CD8-positive, alpha-beta memory T cell (primary cell): ENCODE measurements at places on chromosomes 16 and 17. TPM values are rescaled to one million over a fixed set of nuclear protein-coding genes. Genes with fewer than 3 reads are reported as not detected.
A peak's percentile ranks its signal among the peaks of the same experiment; 100 is the strongest.

DNA sequence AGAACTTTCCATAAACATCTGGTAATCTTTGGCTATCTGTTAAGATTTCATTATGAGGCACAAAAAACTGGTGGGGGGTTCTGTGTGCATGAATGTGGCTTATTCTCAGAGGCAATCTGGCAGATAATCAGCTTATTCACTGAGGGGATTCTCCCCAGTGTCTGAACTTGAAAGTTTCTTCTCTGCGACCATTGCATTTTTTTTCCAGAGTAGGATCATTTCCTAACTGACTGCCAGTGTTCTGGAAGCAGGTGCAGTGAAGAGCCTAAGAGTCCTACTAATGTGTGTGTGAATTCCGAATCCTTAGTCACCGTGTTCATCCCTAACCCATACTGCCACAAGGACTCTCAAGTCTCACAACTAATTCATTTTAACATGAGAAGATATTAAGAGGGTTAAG is 64.9 kb upstream of the LRRC37A3 start:
- no peak for DNase-seq
- peaks cover 39% of the 10 kb centered on the region for H3K4me1 ChIP-seq
- peak overlapping the region; percentile 95 for H3K27ac ChIP-seq
- no peaks in the 10 kb centered on the region for H3K36me3 ChIP-seq
- H3K27me3 ChIP-seq, result no peaks in the 10 kb centered on the region

Gene TBX6
- 0.83 TPM for total RNA-seq

DNA sequence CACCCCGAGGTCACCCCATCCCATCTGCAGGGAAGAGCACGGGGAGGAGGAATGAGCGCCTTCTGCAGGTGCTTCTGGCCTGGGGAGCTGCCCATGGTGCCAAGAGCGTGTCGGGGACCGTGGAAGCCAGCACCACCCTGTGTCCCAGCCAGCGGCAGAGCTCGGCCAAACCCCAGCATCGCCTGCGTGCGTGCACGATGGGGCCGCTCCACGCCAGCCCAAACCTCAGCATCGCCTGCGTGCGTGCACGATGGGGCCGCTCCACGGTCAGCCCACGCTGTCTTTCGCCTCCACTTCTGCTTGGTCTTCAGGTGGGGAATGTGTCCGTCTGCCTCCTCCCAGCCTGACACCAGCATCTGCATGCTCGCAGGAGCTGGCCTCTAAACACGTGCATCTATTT is 13.9 kb downstream of the GALNS start:
- H3K27me3 ChIP-seq, result no peaks in the 10 kb centered on the region
- no peak overlapping the region for H3K27ac ChIP-seq
- no peaks in the 10 kb centered on the region for H3K36me3 ChIP-seq
- DNase-seq, result no peak

GRCh38 chr16:14028202-14028601 is 42.9 kb upstream of the MRTFB start:
- no peaks in the 10 kb centered on the region for H3K4me1 ChIP-seq
- DNase-seq, result no peak
- H3K4me3 ChIP-seq, result no peak overlapping the region
- no peaks in the 10 kb centered on the region for H3K27me3 ChIP-seq
- no peak overlapping the region for H3K27ac ChIP-seq
- H3K36me3 ChIP-seq, result no peaks in the 10 kb centered on the region

- DNase-seq, result no peak
- H3K27me3 ChIP-seq, result peaks cover 5% of the 10 kb centered on the region
- no peaks in the 10 kb centered on the region for H3K4me1 ChIP-seq
- no peak overlapping the region for H3K4me3 ChIP-seq
- H3K27ac ChIP-seq, result no peak overlapping the region
These were observed 52.0 kb upstream of the DLX4 start for GRCh38 chr17:49916854-49917515.

- no peaks in the 10 kb centered on the region for H3K4me1 ChIP-seq
- H3K4me3 ChIP-seq, result no peak overlapping the region
- H3K27me3 ChIP-seq, result peaks cover 8% of the 10 kb centered on the region
- H3K36me3 ChIP-seq, result no peaks in the 10 kb centered on the region
These were observed 6.0 kb upstream of the EZH1 start for GRCh38 chr17:42750739-42751344.

Gene CD300C
- total RNA-seq, result 0.20 TPM

GRCh38 chr17:81066072-81066471 is 31.1 kb downstream of the BAIAP2 start:
- no peak overlapping the region for H3K27ac ChIP-seq
- H3K27me3 ChIP-seq, result no peaks in the 10 kb centered on the region
- no peaks in the 10 kb centered on the region for H3K36me3 ChIP-seq
- no peaks in the 10 kb centered on the region for H3K4me1 ChIP-seq

DNA sequence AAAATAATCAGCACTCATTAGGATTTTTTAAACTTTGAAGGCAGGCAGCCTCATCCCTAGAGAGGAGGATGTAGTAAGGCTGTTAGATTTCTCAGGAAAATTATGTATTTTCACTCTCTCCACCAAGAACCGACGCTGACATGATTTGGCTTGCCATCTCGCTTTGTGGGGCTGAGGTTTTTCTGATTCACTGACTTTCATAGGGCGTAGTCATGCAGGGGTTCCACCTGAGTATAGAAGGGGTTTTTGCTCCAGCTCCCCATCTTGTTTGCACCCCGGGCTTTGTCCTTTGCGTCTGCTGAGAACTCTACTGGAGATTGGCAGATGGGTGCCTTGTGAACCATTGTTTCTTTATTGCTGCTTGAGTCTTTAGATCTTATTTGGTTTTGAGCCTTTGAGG is 20.2 kb downstream of the TOM1L1 start:
- no peak overlapping the region for H3K27ac ChIP-seq
- no peaks in the 10 kb centered on the region for H3K36me3 ChIP-seq
- no peaks in the 10 kb centered on the region for H3K4me1 ChIP-seq
- H3K4me3 ChIP-seq, result no peak overlapping the region
- DNase-seq, result no peak

- no peak overlapping the region for H3K4me3 ChIP-seq
- no peaks in the 10 kb centered on the region for H3K27me3 ChIP-seq
- H3K36me3 ChIP-seq, result no peaks in the 10 kb centered on the region
- H3K4me1 ChIP-seq, result no peaks in the 10 kb centered on the region
- no peak for DNase-seq
These were observed 50.8 kb downstream of the ZFHX3 start for GRCh38 chr16:72997141-72997542.

DNA sequence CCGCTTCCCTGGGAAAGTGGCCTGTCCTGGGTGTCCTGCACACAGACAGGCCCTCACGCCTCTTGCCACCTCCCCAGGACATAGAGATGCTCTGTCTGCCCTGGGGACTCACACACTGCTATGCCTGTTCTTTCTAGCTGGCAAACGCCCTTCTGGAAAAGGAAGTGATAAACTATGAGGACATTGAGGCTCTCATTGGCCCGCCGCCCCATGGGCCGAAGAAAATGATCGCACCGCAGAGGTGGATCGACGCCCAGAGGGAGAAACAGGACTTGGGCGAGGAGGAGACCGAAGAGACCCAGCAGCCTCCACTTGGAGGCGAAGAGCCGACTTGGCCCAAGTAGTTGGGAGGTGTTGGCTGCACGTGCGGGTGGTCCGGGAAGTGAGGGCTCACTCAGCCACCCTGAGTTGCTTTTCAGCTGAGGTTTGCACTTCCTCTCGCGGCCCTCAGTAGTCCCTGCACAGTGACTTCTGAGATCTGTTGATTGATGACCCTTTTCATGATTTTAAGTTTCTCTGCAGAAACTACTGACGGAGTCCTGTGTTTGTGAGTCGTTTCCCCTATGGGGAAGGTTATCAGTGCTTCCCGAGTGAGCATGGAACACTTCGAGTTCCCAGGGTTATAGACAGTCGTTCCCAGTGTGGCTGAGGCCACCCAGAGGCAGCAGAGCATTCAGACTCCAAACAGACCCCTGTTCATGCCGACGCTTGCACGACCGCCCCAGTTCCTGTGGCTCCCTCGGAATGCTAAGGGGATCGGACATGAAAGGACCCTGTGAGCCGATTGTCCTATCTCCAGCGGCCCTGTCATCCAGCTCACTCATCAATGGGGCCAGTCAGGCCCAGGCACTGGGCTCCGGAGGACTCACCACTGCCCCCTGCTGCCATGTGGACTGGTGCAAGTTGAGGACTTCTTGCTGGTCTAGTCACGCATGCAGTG is 3.5 kb upstream of the RPL13 start:
- peaks cover 12% of the 10 kb centered on the region for H3K4me1 ChIP-seq
- H3K36me3 ChIP-seq, result peaks cover 9% of the 10 kb centered on the region
- no peak overlapping the region for H3K27ac ChIP-seq
- no peaks in the 10 kb centered on the region for H3K27me3 ChIP-seq

- H3K4me3 ChIP-seq, result no peak overlapping the region
- no peaks in the 10 kb centered on the region for H3K27me3 ChIP-seq
- no peaks in the 10 kb centered on the region for H3K36me3 ChIP-seq
- no peaks in the 10 kb centered on the region for H3K4me1 ChIP-seq
- no peak for DNase-seq
- no peak overlapping the region for H3K27ac ChIP-seq
These were observed 186.3 kb upstream of the NLRP1 start for GRCh38 chr17:5770441-5771270.

DNA sequence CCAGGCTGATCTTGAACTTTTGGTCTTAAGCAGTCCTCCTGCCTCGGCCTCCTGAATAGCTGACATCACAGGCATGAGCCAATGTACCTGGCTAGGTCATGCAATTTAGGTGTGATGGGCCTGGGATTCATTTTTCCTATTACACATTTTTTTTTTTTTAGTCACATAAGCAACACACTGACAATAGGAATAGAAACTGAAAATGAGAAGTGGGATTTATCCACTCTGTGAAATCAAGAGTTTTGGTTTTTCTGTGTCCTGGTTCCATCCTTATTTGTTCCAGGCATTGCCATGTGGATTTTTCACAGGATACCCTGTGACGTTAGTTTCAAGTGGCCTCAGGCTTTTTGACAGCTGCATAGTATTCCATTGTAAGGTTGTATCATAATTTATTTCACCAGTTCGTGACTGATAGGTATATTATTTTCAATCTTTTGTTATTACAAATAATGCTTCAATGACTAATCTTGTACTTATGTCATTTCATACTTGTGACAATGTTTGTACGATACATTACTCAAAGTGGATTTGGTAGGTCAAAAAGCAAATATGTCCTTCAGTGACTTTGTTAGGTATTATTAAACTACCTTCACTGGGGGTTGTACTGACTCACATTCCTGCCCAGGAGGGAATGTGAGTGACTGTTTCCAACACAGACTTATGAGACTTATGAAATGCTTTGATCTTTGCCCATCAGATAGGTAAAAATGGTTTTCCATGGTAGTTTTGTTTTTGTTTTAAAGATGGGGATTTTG is 10.6 kb downstream of the ADCY7 start:
- H3K36me3 ChIP-seq, result no peaks in the 10 kb centered on the region
- H3K27me3 ChIP-seq, result no peaks in the 10 kb centered on the region
- H3K27ac ChIP-seq, result no peak overlapping the region
- H3K4me3 ChIP-seq, result peak overlapping the region; percentile 6

Gene CMTM3
- 68.0 TPM for total RNA-seq

Gene C16orf96
- 0.07 TPM for total RNA-seq

GRCh38 chr17:32486111-32486700 is 587 bp upstream of the CDK5R1 start:
- no peak overlapping the region for H3K27ac ChIP-seq
- peaks cover 40% of the 10 kb centered on the region for H3K4me1 ChIP-seq
- no peak overlapping the region for H3K4me3 ChIP-seq
- peaks cover 5% of the 10 kb centered on the region for H3K36me3 ChIP-seq
- DNase-seq, result peak; percentile 65
